ENCODE measurements at places on chromosomes 13 and 19.

- no peak for DNase-seq
Measured at GRCh38 chr19:43468354-43469159, 3.1 kb upstream of the LYPD3 start.

- no peak for DNase-seq
Measured at GRCh38 chr13:99331881-99332293, 24.7 kb upstream of the GPR183 start.

GRCh38 chr13:94210816-94211215 lies 268.7 kb downstream of the DCT start:
- no peak for DNase-seq

DNA sequence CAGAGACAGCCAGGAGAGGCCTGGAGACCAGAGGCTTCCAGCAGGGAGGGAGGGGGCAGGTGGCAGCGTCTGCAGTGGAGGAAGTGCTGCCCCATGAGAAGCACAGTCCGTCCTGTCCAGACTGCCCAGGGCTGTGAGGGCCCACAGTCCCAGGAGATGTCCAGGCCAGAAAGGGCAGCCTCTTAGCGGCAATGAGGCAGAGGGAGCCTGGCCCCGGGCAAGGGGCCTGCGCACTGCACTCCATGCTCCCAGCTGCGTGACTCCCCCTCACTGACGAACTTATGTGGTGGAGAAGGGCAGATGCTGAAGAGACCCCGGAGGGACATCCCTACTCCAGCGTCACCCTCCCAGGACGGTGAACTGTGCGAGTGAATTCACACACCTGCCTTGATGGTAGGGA lies 115.3 kb downstream of the SOX1 start:
- DNase-seq, result no peak

- no peak for DNase-seq
Measured at GRCh38 chr13:75135325-75135825, 346.6 kb downstream of the TBC1D4 start.
